Mesenteric fat pad (tissue), 1 donor: ENCODE measurements at places on chromosomes 7 and 10.
A peak's percentile ranks its signal among the peaks of the same experiment; 100 is the strongest.

DNA sequence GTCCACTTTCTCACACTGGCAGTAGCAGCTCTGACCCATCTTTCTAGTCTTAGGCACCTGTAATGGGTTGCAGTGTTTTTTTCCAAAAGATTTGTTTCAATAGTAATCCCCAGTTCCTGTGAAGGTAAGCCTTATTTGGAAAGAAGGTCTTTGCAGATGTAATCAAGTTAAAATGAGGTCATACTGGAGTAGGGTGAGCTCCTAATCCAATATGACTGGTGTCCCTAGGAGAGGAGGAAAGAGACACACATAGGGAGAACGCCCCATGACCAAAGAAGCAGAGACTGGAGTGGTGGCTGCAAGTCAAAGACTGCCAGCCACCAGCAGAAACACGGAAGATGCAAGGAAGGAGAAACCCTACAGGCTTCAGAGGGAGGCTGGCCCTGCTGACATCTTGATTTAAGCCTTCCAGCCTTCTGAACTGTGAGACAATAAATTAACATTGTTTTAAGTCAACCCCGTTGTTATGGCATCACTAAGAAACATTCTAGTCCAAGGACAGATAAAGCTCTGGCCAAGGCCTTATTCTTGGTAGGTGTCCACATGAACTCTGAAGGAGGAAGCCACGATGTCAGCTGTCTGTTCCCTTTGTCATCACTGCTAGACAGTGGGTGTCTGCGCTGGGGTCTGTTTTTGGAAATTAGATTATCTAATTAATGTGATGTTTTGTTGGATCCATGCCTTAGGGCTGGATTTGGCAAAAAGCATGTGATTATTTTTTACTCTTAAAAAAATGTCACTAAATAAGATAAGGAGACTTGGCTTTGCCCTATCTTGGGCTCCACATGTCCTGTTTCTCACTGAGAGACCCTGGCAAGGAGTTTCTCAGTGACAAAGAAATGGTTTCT, 214.9 kb downstream of the KCNMA1 start:
- DNase-seq: no peak

DNA sequence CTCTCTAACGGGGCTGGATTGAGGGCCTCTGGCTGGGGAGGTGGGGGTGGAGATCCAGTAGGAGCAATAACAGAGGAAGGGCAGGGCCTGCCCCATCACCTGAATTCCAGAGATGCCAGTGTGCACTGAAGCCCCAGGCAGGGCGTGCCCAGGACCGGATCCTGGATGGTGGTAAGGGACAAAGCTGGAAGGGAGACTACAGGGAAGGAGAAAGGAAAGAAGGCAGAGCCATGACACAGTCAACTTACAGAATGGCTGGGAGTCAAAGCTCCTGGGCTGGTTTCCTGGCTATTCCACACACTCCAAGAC, 666 bp downstream of the TMEM139 start:
- no peak for DNase-seq

DNA sequence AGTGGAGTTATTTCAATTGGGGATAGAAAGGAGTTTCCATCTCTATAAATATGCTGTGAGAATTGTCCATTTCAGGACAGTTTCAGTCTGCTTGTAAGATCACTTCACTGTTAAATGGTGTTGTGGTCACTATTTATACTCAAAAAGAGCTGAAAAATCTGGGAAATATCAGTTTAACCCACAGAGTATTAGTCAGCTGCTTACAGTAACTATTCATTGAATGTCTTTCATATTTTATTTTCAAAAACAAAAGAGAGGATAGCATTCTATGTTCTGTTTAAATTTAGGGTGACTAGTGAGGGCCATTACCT, 85.4 kb upstream of the PLXDC2 start:
- DNase-seq: no peak

DNA sequence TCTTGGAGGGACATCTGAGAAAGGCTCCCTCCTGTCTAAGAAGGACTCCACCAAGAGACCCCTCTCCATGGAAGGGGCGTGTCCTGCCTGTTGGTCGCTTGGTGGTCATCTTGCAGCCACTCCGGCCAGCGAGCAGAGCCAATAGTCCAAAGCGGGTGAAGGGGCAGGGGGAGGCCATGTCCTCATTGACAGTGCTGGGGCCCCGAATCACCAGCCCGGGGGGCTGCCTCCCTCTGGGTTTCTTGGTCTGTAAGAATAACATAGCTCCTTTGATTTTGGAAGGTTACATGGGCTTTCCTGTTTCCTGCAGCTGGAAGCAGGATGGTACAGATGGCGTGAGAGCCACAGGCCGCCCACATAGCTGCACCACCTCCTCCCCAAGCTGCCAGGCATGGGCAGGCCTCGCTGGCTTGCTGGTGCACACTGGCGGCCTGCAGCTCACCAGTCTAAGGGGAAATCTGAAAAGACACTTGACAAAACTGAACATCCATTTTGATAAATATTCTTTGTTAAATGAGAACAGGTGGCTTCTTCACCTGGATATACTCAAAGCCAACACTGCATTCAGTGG, 105.8 kb downstream of the ARHGAP22 start:
- DNase-seq: peak; percentile 72

GRCh38 chr7:151632750-151633515, 113.2 kb upstream of the RHEB start:
- DNase-seq: no peak

DNA sequence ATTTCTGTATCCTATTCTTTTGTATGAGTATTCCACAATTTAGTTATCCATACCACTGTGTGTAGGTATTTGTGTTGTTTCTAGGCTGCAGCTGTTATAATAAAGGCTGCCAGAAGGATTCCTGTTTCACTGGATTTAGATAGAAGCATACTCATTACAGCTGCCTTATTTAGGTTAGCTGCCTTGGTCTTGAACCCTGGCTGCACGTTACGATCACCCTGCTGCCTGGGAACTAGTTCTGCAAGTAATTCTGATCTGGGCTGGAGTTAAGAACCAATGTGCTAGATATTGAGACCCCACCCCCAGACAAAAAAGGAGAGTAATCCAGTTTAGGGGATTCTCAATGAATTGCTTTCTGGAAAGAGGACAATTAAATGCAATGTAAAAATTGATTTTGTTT, 43.1 kb downstream of the CCDC71L start:
- DNase-seq: no peak
